ENCODE measurements at places on chromosomes 2 and 18.

- DNase-seq: no peak
These were observed 31.3 kb upstream of the SLC25A52 start for GRCh38 chr18:31791817-31792579.

DNA sequence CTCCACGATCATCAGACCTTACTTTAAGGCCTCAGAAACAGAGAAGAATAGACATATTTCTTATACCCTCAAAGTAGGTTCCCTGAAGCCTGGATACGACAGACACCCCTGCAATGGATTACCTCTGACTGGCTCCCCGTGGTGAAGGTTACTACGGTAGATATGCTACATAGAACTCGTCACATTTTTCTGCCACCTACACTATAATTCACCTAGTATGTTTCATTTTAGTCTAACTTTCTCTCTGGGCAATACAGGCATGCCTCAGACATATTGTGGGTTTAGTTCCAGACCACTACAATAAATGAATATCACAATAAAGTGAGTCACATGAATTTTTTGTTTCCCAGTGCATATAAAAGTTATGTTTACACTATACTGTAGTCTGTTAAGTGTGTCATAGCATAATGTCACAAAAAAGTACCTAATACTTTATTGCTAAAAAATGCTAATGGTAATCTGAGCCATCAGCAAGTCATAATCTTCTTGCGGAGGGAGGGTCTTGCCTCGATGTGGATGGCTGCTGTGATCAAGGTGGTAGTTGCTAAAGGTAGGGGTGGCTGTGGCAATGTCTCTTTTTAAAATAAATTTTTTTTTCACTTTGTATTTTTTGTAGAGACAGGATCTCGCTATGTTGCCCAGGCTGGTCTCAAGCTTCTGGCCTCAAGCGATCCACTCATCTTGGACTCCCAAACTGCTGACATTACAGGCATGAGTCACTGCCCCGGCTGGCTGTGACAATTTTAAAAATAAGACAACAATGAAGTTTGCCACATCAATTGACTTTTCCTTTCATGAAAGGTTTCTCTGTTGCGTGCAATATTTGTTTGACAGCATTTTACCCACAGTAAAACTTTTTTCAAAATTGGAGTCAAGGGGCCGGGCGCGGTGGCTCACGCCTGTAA is 64.6 kb downstream of the TGIF1 start:
- DNase-seq: no peak

GRCh38 chr18:37741032-37741623 is 175.5 kb upstream of the CELF4 start:
- no peak for DNase-seq

DNA sequence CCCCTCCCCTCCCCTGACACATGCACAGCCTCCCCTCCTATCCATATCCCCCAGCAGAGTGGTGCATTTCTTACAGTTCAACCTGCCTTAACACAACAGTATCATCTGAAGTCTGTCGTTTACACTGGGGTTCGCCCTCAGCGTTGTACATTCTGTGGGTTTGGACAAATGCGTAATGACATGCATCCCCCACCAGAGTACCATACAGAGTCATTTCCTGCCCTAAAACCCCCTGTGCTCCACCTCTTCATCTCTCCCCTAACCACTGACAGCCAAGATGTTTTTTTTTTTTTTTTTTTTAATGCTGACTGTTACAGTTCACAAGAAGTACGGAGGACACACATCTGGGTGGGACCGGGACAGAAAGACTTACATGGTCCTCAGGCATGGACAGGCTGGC is 22.6 kb downstream of the POMC start:
- no peak for DNase-seq

DNA sequence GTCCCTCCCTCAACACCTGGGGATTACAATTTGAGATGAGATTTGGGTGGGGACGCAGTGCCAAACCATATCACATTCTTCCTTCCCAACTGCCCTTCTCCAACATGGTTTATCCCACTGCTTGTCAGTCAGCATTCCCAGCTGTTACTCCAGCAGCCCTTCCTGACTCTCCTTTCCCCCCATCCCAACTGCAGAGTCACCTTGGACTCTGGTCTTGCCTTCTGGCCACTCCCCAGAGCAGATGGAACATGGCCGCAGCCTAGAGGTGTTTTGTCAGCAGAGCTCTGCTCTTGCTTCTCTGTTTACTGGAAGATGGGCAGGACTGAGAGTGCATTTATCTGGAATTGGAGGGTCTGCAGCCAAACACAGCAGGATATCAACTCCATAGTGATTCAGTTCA is 51.2 kb upstream of the MEX3C start:
- no peak for DNase-seq

All from fibroblast of upper back skin (primary cell).